ENCODE measurements at places on chromosomes 11 and 22.

DNA sequence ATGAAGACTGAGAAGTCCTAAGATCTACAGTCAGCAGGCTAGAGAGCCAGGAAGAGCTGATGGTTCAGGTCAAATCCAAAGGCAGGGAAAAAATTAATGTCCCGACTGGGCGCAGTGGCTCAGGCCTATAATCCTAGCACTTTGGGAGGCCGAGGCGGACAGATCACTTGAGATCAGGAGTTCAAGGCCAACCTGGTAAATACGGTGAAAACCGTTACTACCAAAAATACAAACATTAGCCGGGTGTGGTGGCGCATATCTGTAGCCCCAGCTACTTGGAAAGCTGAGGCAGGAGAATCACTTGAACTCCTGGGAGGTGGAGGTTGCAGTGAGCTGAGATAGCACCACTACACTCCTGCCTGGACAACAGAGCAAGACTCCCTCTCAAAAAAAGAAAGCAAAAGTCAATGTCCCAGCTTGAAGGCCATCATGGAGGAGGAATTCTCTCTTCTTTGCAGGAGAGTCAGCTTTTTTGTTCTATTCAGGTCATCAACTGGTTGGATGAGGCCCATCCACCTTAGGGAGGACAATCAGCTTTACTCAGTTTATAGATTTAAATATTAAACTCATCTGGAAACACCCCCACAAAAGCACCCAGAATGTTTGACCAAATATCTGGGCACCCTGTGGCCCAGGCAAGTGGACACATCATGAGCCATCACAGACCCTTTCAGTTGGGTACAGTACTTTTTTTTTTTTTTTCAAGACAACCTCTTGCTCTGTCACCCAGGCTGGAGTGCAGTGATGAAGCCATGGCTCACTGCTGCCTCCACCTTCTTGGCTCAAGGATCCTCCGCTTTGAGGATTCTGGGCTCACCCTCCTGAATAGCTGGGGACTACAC is 4.3 kb upstream of the ZC3H7B start:
- DNase-seq = no peak

- DNase-seq = no peak
These were observed 406.7 kb downstream of the TBC1D22A start for GRCh38 chr22:47168900-47169800.

DNA sequence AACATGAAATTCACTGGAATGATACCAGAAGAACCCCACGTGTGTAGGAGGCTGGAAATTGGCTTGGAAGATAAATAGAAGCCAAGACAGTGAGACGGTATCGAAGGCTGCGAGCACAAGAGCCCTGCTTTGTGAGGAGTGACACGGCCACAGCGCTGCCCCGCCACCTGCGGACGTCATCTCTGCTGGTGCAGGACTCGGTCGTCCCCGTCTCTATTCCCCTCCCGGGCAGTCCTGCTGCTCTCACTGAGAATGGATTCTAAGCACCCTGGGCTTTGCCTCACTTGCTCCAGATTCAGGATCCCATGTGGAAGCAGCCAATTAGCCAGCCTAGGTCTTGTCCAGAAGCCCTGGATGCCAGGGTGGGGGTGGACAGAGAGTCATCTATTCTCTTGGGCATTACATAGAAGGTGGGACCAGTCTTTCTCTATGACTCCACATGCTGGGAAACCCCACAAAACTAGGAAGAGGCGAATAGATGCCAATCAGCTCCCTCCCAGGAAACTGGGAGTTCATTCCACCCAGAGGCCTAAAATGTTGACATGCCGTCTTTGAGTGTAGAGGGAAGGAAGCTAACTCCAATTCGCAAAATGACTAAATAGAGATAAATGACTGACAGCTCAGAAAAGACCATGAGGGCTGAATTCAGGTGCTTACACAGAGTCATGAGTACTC is 25.1 kb downstream of the APOL3 start:
- no peak for DNase-seq

- DNase-seq = no peak
These were observed 44.2 kb downstream of the TMEM123 start for GRCh38 chr11:102408339-102408738.

DNA sequence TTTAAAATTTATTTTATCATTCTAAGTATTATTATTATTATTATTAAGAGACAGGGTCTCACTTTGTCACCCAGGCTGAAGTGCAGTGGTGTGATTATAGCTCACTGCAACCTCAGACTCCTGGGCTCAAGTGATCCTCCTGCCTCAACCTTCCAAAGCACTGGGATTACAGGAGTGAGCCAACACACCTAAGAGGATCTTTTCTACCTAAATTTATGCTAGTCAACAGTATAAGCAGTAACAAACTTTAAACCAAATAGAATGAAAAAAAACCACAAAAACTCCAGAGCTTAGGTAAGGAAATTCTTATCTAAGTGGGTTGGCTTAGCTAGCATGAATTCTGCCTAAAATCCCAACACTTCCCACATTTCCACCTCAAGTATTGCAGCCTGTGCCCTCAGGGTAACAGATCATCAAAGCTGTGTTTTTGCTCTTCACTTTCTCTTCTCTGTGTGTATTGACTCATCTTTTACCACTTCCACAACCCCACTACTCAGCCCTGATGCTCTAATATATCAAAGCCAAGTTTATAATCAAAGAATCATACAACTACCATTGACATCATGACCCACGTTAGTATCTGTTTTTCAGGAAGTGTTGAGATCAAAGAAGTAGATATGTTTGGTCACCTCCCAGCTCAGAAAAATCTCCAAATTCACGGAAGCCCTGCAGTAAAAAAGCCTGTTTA is 93.7 kb upstream of the SPON1 start:
- DNase-seq = peak; percentile 3
